HuH-7 (cell line): ENCODE measurements at places on chromosomes 16 and 17.

- DNase-seq = peak; percentile 33
These were observed 7.1 kb upstream of the TMC5 start for GRCh38 chr16:19410435-19411171.

DNA sequence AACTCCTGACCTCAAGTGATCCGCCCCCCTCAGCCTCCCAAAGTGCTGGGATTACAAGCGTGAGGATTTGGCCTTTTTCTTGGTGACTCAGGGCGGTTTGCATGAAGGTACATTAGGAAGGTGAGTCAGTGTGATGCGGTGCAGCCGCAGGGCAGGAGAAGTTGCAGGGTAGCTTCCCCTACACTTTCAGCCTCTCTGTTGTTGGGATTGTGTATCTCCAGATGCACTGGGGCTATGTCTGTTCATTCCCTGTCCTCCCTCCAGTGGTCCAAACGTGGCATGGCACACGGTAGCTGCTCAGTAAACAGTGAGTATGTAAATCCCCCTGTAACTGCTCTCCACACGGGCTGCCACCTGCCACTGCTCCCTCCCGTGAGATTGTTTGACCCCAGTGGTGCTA is 109.1 kb upstream of the CDC42EP4 start:
- peak; percentile 66 for DNase-seq

DNA sequence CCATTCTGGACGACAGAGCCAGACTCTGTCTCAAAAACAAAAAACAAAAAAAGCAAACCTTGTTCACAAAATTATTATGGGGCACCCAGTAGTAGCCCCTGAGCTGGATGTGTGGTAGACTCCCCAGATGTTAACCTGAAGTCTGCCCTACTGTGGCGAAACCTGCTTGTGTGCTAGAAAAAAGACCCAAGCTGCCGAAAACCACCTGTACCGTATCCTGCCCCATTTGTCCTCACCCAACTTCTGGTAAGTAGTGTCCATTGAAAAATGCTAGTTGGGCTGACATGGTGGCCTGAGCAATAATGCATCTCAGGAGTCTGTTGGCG is 9.1 kb downstream of the RMI2 start:
- DNase-seq = no peak

- DNase-seq = no peak
These were observed 48.2 kb downstream of the RAP1GAP2 start for GRCh38 chr17:2844416-2844815.

- no peak for DNase-seq
These were observed 185.5 kb downstream of the LGALS9B start for GRCh38 chr17:20281860-20282259.

DNA sequence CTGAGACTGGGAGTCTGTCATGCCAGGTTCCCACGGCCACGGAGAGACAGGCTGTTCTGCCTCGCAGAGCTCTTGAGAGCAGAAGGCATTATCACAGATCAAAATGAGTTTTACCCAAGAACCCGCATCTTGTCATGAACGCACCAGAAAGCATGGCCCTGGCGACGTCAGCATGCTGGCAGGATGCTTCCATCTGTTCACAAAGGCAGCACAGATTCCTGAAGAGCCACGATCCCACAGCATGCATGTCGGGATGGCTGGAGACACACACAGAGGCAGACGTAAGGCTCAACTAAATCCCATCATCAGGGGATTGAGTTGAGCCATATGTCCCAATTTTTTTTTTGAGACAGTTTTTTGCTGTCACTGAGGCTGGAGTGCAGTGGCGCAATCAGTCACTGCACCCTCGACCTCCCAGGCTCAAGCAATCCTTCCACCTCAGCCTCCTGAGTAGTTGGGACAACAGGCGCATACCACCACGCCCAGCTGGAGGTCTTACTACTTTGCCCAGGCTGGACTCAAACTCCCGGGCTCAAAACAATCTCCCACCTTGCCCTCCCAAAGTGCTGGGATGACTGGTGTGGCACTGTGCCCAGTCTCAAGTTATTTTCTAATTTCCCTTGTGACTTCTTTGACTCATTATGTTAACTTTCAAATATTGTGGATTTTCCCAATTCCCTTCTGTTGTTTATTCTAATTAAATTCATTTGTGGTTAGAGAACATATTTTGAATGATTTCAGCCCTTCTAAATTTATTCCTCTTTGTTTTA is 11.1 kb downstream of the FANCA start:
- DNase-seq = no peak

DNA sequence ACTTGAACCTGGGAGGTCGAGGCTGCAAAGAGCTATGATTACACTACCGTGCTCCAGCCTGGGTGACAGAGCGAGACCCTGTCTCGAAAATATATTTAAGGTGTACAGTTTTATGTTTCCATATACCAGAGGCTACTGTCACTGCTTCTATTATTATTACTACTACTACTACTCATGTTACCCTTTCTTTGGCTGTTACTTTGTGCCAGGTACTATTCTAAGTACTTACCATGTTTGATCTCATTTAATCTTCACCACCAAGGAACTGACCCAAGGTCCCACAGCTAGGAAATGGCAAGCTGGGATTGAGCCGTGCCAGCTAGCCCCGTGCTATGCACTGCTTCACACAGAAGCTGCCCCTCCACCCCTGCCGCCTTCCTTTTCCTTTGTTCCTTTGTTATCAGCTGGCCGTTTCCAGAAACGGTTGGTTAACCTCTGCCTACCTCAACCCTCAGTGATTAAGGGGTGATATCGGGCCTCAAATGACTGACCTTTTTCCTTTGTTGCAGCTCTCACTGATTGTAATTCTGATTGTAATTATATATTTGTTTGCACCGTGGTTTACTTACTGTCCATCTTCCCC is 78.4 kb downstream of the ABCC1 start:
- no peak for DNase-seq

- DNase-seq = peak; percentile 87
These were observed 376 bp upstream of the STAC2 start for GRCh38 chr17:39225959-39226683.

- no peak for DNase-seq
These were observed 69.0 kb downstream of the CDK5R1 start for GRCh38 chr17:32555611-32556310.

DNA sequence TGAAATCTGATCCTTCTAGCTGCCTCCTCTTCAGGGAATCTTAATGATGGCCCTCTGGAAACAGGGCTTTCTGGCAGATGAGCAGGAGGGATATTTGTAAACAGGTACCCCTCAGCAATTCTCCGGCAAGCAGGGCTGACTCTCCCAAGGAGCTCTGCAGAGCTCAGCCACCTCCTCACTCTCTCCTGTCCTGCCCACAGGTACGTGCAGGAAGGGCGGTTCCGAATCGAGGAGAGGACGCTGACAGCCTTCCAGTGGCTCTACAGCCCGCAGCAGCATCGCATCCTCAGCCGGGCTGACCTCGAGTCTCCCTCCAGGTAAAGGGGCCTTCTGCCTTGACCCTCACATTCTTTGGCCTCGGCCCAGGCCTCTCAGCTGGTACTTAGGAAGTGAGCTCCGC is 20.7 kb upstream of the CCDC92B start:
- DNase-seq = no peak

GRCh38 chr17:29063992-29064391 is 21.1 kb downstream of the PIPOX start:
- DNase-seq = no peak

- DNase-seq = peak; percentile 90
These were observed 324 bp upstream of the FBXL19 start for GRCh38 chr16:30922960-30923535.

DNA sequence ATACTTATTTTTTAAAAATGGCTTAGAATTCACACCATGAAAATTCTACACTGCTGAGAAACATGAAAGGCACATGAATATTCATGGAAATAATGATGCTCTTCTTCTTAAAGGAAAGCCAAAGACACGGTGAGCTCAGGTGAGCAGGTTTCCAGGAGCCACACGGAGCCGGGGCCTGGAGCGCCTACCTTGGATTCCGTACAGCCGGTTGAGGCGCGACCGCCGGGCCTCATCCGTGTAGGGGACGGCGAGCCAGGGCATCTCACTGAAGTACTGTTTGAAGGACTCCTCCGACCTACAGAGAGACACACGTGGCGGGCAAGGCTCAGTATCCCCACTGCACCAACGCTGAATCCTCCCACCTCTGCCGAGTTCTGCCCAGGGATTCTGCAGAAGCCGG is 37.1 kb downstream of the MRM3 start:
- DNase-seq = no peak
